ENCODE measurements at places on chromosomes 3 and 15.

DNA sequence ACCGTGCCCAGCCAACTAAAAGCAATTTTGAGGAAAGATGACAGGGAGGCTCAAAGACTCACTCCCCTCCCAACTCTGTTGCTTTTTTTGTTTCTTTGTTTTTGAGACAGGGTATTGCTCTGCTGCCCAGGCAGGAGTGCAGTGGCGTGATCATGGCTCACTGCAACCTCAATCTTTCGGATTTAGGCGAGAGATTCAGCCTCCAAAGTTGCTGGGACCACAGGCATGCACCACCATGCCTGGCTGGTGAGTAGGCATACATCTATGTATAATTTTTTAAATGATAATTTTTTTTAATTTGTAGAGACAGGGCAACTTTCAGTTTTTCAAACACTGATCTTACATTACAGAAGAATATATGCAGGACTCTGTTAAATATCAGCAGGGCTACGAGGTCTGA lies 15.8 kb upstream of the THUMPD3 start:
- no peak for DNase-seq

DNA sequence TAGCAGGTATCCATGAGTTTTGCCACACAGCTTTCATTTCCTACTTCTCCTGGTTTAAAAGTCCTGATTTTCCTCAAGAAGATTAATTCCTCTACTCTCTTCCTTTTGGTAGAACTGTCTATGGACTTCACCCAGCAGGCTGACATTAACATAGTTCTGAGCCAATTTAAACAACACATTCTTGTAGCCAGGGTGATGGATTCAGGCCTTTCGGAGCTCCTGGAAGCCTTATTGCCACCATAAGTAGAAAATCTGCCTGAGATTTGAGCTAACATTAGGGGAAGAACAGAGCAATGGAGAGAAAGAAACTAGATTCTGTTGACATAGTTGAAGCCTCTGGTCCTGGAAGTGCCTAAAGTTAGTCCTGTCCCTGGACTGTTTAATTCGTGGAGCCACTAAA lies 449.8 kb downstream of the TAFA4 start:
- DNase-seq: no peak

DNA sequence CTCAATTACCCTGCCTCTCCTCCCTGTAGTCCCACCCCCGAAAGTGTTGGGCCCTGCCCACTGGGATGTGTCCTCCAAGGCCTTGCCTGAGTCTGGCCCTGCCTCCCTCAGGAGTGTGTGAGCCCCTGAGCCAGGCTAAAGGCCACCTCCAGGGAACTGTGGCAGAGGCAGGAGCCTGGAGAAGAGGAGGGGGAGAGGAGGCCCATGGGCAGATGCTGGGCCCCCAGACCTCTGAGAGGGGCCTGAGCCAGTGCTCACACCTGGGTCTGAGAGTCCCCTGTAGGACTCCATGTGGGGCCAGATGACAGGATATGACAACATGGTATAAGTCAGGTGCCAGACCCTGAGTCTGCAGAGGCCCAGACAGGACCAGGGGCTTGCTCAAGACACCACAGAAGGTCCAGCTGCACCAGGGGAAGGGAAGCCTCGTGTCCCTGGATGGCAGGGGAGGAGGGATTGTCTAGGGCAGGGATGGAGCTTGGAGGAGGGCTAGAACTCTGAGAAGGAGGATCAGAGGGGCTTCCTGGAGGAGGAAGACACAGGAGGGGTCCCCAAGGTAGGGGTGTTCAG lies 217.9 kb downstream of the TBC1D2B start:
- no peak for DNase-seq

GRCh38 chr15:81297603-81298575 lies 26.1 kb downstream of the STARD5 start:
- no peak for DNase-seq

- no peak for DNase-seq
These were observed 15.0 kb downstream of the SCG5 start for GRCh38 chr15:32656496-32656895.

DNA sequence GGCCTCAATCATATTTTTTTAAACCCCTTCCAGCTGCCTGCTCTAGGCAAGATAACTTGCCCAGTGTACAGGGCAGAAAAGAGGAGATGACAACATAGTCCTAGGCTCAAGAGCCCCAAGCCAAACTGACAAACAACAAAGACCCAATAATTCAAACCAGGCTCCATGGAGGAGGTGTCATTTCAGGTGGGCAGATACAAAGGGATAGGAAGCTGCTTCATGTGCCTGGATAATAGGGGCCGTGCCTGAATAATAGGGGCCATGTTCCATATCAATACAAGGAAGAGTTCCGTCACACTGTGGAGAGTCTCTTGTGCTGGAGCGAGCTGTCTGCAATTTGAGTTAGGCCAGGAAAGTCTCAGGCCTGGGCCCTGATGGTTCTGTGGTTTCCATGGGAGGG lies 35.4 kb upstream of the TRIM71 start:
- no peak for DNase-seq

- DNase-seq: no peak
These were observed 59.9 kb downstream of the RYR3 start for GRCh38 chr15:33370623-33371020.

DNA sequence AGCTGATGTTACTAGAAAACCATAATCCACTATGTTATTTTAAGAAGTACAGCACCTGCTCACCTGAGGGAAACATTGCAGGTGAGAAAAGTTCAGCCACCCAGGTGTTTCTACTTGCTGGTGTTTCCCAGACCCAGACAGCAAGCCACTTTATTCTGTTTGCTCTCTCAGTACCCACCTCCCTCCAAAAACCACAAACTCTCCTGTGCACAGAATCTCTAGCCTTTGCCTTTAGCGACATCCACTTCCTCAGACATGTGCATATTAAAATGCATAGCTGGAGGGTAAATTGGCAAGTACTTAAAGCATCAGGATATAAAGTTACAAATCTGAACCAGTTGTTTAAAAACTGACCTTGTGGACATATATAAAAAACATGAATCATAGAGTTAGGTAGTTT lies 36.7 kb downstream of the VGLL3 start:
- no peak for DNase-seq

DNA sequence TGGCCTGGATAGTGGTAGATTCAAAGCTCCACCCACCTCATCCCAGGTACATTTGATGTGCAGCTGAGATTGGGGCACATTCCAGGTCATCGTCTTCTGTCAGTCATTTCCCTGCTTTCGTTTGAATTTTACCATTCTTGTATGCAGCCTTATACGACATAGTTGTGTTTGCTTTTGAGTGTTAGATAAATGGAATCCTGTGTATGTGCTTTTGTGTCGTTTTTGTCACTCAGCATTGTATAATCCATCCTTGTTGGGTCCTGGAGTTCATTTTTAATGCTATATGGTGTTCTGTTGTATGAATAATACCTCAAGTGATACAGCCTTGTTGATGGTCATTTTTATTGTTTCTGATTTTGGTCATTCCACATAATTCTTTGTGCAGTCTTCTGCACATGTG lies 7.3 kb downstream of the RCCD1 start:
- no peak for DNase-seq

Data from smooth muscle cell of the brain vasculature (primary cell).